ENCODE measurements at places on chromosomes 11 and 22.

DNA sequence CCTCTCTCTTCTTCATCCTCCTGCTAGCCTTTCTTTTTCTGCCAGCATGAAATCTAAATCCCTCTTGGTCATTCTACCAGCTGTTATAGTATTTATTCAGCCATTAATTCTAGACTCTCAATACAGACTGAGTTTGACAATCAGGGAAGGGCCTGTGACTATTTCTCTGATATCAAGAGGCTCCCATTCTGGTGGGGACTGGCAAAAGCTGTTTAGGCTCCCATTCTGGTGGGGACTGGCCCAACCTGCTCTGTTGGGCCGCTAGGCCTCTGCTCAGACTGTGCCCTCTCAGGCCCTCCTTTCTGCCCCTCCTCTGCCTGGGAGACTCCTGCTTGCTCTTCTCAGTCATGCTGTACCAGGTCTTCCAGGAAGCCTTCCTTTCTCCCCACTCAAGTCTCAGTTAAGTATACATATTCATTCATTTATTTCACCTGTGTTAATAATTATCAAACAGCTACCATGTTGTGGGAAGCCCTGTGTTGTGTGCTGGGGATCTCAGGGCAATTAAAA, 323.7 kb upstream of the NARS2 start:
- DNase-seq: no peak

DNA sequence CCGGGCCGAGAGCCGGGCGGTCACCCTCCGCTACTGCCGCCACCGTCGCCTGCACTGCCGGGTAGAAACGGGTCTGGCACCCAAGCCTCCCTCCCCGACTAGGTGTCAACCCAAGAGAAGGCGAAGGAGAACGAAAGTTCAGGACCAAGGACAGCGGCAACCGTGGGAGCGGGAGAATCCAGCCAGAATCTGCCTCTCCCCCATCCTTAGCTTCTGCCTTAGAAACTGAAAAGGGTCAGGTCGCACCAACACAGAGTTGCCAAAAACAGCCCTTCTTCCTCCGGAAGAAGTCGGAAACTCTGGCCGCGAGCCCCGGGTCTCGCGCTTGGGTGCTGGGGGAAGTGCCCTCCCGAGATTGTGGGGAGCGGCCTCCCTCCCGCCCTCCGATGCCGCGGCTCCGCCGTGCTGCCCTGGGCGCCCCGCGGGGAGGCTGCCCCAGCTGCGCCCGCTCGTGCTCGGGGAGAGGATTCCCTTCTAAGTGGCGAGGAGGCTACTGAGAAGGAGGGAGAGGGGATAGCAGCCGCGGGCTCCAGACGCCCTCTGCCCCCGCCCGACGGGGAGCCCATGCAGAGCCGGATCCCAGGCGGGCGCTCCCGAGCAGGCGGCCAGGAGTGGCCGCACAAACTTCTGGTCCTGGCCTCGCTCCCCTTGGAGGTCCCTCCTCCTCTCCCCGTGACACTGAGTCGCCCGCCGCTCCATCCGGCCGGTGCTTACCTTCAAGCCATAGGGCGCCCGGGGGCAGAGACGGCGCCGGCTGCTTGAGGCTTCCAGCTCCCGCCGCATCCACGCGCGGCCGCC, 637 bp downstream of the DRD2 start:
- peak; percentile 24 for DNase-seq

DNA sequence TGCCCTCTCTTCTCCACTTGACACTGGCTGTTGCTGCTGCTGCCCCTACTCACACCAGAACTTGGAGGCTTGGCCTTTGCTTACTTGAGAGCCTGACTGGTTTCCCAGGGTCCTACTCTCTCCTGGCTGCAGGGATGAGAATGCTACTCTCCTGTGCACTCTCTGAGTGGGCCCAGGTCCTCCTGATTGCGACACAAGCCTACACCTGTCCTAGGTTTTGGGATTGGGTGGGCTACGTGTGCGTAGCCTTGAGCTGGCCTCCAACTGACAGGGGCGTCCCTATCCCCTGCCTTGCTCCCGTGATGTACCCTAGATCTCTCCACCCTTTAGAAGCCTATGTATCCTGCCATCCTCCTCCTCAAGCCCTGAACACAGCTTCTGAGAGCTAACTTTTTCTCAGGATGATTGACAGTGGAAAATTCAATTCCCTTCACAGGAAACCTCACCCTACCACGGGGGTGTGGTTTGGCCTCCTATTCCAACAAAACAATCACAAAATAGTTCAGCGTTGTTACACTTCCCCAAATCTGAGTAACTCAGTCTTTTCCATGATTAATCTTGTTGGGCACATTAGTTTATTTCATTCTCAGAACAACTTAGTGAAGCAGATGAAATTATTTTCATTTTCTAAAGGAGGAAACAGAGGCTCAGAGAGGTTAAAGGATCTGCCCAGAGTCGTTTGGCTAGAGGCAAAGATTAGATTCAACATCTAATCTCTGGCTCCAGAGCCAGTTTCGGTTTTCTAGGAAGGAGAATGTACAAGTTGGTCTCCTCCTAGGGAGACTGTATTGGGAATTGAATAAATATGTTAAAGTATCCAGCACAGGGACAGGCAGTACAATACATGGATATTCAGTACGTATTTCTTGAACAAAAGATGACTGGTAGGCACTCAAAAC, 17.6 kb upstream of the AMOTL1 start:
- no peak for DNase-seq

GRCh38 chr11:129803533-129803932, 12.1 kb upstream of the TMEM45B start:
- no peak for DNase-seq

DNA sequence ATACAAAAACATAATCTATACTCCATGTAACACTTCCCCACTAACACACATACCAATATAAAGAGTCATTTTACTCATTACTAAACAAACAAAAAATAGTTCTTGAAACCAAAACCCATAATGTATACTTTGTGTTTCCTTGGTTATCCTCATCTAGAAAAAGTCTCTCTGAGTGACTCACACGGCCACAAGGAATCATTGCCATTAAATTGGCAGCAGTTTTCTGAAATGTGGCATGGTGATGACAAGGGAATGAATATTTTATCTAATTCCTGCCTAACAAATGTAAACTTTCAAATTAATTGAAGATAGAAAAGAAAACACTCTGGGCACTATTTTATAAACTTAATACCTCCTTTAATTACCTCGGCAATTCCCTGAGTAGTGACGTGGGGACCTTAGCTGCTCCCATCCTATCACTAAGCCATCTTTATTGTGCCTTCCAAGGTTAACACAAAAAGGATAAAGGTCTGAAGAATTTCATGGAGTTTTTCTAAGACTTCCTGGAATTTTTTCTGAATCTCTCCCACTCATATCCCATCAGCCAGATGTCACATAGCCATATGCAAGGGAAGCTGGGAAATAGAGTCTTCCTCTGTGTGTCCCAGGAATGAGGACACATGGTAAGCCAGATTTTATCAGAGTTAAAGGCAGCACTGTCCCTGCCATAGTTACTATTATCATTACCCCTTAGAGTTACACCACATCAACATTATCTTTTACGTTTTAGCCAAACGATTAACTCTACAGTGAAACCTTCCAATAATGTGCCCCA, 857.2 kb upstream of the TENM4 start:
- no peak for DNase-seq

- DNase-seq: no peak
Observed at GRCh38 chr22:27238935-27239510, 562.5 kb downstream of the MN1 start.

Measured in stimulated activated CD4-positive, alpha-beta T cell treated with anti-CD3 and anti-CD28 coated beads, Interleukin-1b, Interleukin-23, amount 100 ng/mL, for 24 hours (primary cell).